Activated gamma-delta T cell treated with Interleukin-2 at 50 U/mL for 16 hours (primary cell): ENCODE measurements at places on chromosomes 2 and 18.

DNA sequence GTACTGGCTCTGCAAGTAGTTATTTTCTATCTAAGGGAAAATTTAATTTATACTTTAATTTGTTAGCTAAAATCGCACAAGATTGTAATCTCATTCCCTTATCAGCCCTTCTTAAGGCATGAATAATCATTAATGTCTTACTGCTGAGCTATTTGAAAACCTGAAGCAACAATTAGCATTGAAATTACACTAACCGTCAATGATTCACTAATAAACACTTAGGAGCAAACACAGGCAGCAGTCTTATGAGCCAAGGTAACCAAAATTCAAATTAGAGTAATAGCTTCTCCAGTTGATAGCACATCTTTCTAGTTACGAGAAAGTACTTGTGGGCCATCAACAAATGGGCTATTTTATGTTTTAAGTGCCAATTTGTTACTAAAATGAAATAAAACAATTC is 1289.7 kb downstream of the LRP1B start:
- DNase-seq: no peak

DNA sequence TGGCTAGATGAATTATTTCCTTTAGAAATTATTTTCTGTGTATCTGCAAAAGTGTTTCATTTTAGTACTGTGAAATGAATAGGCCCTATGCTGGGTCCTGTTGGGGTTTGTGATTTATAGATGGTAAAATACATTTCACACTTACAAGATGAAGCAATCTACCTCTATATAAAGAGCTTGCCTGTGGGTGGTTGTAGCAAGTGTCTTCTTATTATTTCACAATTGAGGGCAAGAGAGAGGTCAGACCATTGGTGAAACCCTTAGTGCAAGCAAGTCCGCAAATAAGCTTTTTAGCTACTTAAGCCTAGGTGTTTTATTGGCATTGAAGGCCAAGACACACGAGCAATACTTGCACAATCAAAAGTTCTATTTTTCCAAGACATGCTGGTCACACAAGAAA is 153.1 kb downstream of the FMNL2 start:
- DNase-seq: no peak

- DNase-seq: no peak
Observed at GRCh38 chr2:237626813-237627440, 460 bp upstream of the LRRFIP1 start.

- no peak for DNase-seq
Observed at GRCh38 chr2:3960106-3960505, 256.7 kb downstream of the DCDC2C start.

DNA sequence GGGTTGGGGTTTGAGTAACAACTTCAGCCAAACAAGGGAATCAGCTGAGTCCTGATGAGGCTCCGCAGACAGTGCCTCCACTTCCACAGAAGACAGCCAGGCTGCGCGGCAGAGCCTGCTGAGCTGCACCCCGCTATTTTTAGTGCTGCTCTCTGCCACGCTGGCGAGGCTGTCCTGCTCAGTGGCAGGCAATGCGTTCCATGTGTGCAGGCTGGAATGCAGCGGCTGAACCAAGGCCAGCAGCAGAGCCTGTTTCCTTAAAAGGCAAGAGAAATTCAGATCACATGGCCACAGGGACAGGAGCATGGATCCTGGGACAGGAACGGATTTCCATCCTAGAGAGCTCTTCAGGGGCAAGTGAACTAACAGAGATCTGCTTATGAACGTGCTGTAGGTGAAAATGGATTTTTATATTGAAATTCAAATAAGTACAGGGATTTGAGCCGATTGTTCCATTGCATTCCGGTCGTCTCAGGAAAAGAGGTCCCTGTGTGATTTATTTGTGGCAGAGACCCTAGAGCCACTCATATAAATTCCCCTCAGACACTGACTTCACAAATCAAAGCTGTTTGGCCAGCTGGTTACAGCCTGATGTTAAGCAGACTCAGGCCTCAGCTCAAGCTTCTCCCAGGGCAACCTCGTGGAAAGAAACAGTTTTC is 98.7 kb downstream of the COL6A3 start:
- DNase-seq: no peak

GRCh38 chr2:203882551-203882950 is 15.0 kb downstream of the CTLA4 start:
- no peak for DNase-seq

DNA sequence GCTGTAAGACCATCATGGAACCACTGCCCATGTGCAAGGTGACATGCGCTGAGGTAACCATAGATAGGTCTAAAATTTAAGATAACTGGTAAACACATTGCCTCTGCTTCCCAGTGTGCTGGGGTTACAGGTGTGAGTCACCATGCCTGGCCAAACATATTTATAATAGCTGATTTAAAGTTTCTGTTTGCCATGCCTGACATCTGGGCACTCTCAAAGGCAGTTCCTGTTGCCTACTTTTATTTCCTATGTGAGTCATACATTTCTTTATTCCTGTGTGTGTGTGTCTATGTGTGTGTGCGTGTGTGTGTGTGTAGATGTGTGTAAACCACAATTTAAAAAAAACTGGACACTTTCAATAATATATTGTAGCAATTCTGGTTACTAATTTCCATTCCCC is 415.2 kb upstream of the NETO1 start:
- no peak for DNase-seq

DNA sequence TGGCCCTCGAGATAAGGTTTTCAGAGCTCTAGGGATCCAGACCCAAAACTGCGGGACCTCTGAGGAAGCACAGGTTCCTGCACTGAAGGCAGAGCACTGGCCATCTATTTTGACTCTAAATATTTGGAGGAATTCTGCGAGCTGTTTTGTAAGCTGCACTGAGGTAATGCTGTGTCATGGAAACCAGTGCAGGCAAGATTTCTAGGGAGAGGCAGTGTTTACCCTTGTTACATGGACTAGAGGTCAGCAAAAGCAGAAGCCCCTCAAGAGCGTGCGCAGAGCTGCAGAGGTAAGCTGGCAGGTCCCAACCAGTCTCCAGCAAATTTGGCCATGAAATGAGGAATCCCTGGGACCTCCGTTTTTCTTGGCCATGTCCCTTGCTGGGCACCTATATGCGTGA is 137.3 kb downstream of the RNF152 start:
- no peak for DNase-seq

DNA sequence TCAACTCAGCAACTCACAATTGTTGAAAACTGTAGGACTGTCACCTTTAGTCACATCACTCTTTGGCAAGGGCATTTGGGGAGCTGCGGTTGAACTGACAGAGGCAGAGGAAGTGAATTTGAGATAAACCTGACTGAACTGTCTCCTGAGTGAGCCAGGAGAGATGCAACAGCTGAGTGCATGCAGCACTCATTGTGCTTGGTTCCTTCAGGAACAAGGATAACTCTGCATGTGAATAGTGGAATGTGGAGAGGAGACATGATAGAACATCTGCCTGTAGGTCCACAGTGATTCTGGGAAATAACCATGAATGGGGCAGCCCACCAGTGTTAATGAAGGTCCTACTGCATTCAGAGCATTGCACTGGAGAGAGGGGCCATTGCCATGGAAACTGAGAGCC is 494.7 kb downstream of the STK39 start:
- DNase-seq: no peak

DNA sequence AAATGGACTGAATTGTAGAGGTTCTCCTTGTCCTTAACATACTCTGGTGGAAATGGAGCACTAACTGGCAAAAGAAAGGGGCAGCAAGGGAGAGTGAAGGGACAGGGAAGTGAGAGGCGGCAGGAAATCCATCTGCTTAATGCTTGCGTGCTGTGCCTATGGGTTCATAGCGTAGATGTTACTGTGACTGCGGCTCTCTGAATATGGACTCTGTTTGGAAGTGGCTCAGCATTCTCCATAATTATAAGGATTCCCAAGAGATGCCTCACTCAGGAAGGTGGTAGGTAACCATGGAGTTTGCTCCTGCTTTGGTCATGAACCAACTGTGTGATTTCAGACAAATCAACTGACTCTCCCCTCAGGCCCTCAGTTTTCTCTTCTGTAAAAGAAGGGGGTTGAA is 50.0 kb downstream of the MYO3B start:
- DNase-seq: no peak

DNA sequence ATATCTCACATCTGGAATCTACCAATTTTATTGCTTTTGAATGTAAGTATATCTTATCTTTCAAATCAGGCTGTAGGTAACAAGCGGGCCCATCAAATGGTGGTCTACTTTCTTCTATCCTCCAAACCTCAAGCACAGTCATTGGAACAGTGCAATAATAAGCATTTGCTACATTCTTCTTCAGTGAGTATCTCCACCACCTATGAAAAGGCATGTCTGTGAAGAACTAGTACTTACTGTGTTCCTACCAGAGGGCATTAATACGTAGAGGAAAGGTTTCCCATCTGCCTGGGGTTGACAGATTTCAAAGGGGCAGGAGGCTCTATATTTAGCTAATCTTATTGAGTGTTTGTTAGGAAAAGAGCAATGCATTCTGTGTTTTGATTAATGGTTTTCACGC is 411.1 kb downstream of the NCKAP5 start:
- DNase-seq: no peak

- DNase-seq: no peak
Observed at GRCh38 chr2:83899271-83899670, 559.8 kb downstream of the SUCLG1 start.

- DNase-seq: no peak
Observed at GRCh38 chr2:58875436-58875835, 634.3 kb upstream of the FANCL start.

GRCh38 chr2:201344663-201345366 is 12.3 kb downstream of the FLACC1 start:
- no peak for DNase-seq

- no peak for DNase-seq
Observed at GRCh38 chr2:69190743-69191404, 177.9 kb downstream of the ANTXR1 start.

DNA sequence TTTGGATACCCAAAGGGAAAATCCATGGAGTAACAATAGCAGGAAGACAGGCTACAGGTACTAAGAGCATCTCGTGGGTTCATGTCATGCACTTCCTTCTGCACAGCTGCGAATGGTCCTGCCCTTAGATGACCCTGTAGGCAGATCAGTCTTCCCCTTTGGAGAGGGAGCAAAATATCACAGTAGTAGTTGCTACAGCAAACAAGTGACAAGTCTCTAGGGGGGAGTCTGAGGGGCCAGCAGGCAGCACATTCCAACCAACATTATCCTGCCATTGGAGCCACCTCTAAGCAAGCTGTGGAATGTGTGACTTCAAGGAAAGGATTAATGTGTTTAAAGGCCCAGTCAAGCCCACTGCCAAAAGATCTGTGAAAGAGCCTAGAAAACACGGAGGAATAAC is 273.2 kb upstream of the PARD3B start:
- no peak for DNase-seq

- no peak for DNase-seq
Observed at GRCh38 chr18:39318462-39318861, 1752.9 kb upstream of the CELF4 start.

DNA sequence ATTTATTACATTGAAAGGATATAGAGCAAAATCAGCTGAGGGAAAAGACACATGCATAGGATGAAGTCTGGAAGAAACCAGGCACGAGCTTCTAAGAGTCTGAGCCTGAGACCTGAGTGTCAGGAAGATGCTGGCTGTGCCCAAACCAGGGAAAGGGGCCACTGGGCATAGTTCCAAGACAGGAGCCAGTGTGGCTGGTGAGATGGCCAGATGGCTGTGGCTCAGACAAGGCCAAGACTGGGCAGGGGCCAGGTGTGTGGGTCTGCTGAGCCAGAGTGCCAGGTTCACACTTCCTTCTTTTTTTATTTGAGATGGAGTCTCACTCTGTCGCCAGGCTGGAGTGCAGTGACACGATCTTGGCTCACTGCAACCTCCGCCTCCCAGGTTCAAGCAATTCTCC is 95.5 kb upstream of the ATG16L1 start:
- DNase-seq: no peak

- no peak for DNase-seq
Observed at GRCh38 chr2:218271487-218271797, 1.1 kb downstream of the PNKD start.

- no peak for DNase-seq
Observed at GRCh38 chr2:18799397-18799796, 210.0 kb upstream of the NT5C1B start.

- no peak for DNase-seq
Observed at GRCh38 chr2:177783835-177784744, 288.5 kb downstream of the PDE11A start.

- DNase-seq: no peak
Observed at GRCh38 chr18:4267641-4268040, 187.5 kb downstream of the DLGAP1 start.

DNA sequence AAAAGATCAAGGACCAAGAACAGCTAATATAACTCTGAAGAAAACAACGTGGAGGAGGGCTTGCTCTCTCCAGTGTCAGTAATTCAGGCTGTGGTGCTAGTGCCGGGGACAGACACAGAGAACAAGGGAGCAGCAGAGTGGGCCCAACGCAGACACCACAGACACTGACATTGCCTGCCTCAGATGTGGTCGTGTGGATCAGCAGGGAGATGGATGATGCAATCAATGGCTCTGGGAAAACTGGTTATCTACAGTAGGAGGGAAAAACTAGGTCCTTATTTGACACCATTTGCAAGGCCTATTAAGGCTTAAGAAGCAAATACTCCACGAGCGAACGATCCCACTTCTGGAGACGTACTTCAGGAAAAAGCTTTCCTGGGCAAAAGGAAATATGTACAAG is 36.1 kb downstream of the HDLBP start:
- DNase-seq: no peak

- DNase-seq: no peak
Observed at GRCh38 chr18:33835419-33835818, 257.4 kb downstream of the ASXL3 start.

DNA sequence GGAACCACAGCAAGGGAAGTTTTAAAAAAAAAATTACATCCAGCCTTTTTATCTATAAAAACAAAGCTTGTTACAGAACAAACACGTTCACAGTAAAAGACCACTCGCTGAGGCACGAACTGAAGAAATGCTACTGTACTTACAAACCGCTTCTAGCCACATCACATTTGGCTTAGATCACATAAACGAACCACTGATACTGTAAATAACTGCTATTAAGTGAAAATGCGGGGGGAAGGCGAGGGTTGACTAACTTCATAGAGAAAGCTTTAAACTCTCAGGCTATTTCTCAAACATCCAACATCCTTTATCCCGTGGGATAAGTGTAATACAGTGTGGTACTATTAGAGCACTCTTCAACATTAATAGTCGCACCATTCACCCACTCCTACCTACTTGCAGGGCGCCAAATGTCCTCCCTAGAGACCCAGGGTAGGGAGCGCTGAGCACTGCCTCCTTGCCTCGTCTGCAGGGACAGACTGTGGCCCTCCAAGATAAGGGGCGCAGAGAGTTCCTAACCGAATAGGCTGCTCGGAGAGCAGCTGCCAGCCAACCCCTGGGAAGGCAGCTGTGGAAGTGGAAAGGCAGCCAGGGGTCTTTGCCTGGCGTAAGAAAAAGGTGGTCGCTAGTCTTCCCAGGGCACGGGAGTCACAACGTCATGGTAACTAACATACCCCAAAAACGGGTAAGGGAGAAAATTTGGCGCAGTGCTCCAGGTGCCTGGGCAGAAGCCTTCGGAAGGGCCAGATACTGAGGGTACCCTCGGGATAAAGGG is 854 bp downstream of the GPR155 start:
- no peak for DNase-seq

- no peak for DNase-seq
Observed at GRCh38 chr2:39567507-39567906, 98.2 kb upstream of the TMEM178A start.
